SW480 (cell line): ENCODE measurements at places on chromosomes 2 and 18.

- no peak for DNase-seq
Observed at GRCh38 chr18:61471942-61472341, 138.7 kb downstream of the CDH20 start.

DNA sequence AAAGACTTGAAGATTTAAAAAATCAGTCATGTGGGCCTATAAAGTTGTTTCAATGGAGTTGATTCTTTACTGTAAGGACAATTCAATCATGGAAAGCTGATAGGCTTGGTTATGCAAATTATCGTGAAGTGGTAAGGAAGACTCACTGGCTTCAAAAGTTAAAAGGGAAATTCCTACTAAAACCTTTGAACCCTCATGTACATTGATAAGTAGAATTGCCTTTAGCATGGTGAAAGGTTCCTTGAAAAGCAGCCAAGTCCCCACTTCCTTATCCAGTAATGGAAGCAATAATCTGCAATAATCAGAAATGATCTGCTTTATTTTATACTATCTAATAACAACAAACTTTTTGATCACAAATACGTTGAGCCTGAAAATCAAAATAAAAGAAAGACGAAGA lies 14.4 kb upstream of the CCL20 start:
- DNase-seq: no peak

- no peak for DNase-seq
Observed at GRCh38 chr18:12842459-12843380, 41.3 kb downstream of the PTPN2 start.

GRCh38 chr2:191335875-191336464 lies 90.8 kb downstream of the MYO1B start:
- DNase-seq: no peak

DNA sequence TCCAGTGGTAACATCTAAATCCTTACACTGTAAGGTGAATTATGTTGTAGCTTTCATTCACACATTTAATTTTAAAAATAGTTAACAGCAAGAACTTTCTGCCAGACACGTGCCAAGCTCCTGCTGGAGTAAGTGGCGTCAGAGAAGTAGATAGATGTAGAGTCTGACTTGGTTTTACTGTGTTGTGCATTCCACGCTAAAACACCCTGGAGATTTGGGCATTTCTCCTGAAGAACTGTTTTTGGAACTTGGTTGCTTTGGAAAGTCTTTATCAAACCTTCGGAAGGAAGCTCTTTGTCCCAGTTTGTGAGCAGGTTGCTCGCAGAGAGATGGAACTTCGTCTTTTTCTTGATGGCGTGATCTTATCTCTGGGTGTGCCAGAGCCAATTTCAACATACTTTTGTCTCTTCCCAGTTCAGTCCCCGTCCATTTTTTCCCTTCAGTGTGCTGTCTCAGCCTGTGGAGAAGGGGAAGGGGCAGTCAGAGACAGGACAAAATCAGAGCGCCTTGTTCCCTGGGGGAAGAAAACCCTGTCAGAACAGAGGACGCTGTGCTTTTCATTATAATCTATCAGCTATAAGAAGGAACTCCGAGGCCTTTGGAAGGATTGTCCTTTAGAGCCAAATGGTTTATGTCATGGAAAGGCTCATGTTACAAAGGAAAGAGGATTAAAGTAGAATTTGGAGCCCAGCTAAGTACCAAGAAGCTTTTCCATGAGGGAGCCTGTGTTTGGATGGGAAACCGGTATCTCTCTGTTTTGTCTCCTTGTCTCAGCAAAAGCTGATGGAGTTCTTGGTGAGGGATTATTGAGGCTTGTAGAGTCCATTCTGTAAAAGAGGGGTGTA lies 18.9 kb downstream of the GRHL1 start:
- DNase-seq: no peak

GRCh38 chr2:74259191-74259590 lies 60.8 kb downstream of the MTHFD2 start:
- DNase-seq: no peak

DNA sequence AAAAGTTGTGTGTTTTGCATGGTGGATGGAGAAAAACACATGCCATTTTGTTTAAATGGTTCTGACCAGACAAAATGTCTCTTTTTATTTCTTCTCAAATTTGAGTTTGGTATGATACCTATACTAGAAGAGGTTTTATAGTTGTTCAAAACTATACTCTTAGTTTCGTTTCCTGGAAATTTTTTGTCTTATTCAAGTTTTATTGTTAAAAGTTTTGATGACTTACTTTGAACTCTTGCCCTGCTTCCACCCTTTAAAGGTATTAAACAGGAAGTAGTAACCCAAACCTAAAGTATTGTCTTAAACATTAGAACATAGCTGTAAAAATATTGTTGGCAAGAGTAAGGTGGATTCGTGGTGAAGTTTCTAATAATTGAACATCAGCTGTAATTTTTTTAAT lies 98.2 kb downstream of the BABAM2 start:
- DNase-seq: no peak

GRCh38 chr2:1584691-1585485 lies 159.4 kb downstream of the PXDN start:
- DNase-seq: peak; percentile 16

DNA sequence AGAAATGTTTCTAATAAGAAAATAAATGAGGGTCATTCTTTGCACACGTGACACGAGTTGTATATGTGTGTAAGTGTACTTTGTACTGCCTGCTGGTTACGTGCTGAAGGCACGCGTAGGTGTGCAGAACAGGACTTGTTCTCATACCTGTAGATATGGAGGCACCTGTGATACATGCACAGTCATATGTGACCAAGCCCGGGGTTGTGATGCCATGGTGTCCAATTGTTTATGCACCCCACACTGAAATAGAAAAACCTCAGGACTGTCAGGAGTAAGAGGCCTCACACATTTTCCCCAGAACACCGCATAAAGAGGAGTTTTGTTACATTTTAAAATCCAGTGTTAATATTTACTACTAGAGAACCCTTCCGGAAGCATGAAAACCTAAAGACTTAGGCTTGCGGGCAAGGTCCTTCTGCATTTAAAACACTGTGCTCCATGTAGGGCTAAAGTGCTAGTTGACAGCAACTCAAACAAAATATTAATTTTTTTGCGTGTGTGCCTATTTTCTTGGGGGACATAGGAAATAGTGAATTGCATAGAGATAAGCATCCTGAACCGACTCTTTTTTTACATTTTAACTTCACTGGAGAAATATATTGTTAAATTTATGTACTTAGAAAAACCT lies 9.3 kb downstream of the TSHZ1 start:
- no peak for DNase-seq

DNA sequence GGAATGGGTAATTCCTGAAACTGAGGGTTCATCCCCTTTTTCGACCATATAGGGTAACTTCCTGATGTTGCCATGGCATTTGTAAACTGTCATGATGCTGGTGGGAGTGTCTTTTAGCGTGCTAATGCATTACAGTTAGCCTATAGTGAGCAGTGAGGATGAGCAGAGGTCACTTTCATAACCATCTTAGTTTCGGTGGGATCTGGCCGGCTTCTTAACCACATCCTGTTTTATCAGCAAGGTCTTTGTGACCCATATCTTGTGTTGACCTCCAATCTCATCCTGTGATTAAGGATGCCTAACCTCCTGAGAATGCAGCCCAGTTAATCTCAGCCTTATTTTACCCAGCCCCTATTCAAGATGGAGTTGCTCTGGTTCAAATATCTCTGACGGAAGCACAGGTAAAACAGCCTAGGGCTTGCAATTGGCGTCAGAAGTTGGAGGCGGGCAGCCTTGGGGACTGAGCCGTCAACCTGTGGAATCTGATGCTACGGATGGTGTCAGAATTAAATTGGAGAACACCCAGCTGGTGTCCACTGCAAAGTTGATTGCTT lies 19.5 kb downstream of the RALBP1 start:
- no peak for DNase-seq
